Progenitor cell of endocrine pancreas (in vitro differentiated cells): ENCODE measurements at places on chromosomes 6 and 20. TPM values are rescaled to one million over a fixed set of nuclear protein-coding genes. Genes with fewer than 3 reads are reported as not detected.

- peaks cover 3% of the 10 kb centered on the region for H3K4me1 ChIP-seq
- no peaks in the 10 kb centered on the region for H3K27me3 ChIP-seq
- no peak overlapping the region for H3K27ac ChIP-seq
- no peak overlapping the region for H3K4me3 ChIP-seq
- DNase-seq: no peak
- no peaks in the 10 kb centered on the region for H3K36me3 ChIP-seq
Measured at GRCh38 chr20:8527998-8528723, 396.1 kb downstream of the PLCB1 start.

GRCh38 chr6:129684323-129684884 is 25.6 kb downstream of the ARHGAP18 start:
- peaks cover 10% of the 10 kb centered on the region for H3K36me3 ChIP-seq
- DNase-seq: no peak
- H3K27me3 ChIP-seq: no peaks in the 10 kb centered on the region
- peak overlapping the region; percentile 62 for H3K27ac ChIP-seq

DNA sequence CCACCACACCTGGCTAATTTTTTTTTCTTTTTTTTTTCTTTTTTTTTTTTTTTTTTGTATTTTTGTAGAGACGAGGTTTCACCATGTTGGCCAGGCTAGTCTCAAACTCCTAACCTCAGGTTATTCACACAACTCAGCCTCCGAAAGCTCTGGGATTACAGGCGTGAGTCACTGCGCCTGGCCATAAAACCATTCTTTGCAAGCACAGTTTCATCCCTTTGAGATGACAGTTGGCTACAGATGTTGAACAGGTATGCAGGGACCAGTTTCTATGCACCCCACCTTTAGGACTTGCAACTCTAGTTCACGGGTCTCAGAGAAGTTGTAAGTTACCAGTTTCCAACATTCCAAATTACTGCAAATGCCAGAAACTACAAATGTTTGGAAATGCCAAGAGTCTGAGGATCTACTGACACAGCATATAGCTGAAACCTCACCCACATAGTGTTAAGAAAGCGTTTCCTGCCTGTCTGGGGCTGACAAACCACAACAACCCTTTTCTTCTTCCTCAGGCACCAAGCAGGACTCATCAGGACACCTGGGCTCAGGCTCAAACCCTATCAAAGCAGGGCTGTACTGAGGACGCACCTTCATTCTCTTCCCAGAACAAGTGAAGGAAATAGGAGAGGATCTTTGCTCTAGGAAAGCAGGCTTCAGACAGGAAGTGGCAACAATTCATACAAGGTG is 22.9 kb downstream of the ARHGAP18 start:
- H3K4me1 ChIP-seq: peaks cover 49% of the 10 kb centered on the region
- no peak for DNase-seq
- no peak overlapping the region for H3K4me3 ChIP-seq
- peaks cover 8% of the 10 kb centered on the region for H3K36me3 ChIP-seq
- no peak overlapping the region for H3K27ac ChIP-seq
- H3K27me3 ChIP-seq: no peaks in the 10 kb centered on the region

DNA sequence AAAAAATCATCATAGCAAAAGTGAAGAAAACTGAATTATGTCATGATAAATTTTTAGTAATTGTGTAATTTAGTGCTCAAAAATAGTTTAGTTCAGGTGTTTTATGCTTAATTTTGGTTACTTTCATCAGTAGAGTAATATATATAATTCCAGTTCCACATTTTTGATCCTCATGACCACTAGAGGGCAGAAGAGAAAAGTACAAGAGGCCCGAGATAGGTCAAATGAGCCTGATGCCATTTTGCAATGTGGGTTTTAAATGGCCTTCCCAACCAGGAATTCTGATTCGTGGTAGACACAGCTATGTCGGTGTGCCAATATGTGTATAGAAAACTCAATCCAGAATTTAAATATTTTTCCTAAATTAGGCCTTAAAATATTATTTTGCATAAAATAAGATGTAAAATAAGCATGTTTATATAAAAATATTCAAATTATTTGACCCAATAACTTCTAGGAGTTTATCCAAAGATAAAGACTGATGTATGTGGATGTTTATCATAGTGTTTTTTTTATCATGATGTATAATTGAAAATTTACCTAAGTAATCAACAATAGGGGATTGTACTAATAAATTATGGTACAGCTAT is 159.7 kb upstream of the RPS6KA2 start:
- H3K36me3 ChIP-seq: no peaks in the 10 kb centered on the region
- H3K4me1 ChIP-seq: no peaks in the 10 kb centered on the region
- H3K4me3 ChIP-seq: no peak overlapping the region
- no peak overlapping the region for H3K27ac ChIP-seq
- no peak for DNase-seq

GRCh38 chr6:122530440-122531046 is 58.9 kb upstream of the SERINC1 start:
- no peaks in the 10 kb centered on the region for H3K4me1 ChIP-seq
- H3K36me3 ChIP-seq: peaks cover 16% of the 10 kb centered on the region
- DNase-seq: peak; percentile 39
- no peak overlapping the region for H3K27ac ChIP-seq
- no peak overlapping the region for H3K4me3 ChIP-seq
- no peaks in the 10 kb centered on the region for H3K27me3 ChIP-seq

DNA sequence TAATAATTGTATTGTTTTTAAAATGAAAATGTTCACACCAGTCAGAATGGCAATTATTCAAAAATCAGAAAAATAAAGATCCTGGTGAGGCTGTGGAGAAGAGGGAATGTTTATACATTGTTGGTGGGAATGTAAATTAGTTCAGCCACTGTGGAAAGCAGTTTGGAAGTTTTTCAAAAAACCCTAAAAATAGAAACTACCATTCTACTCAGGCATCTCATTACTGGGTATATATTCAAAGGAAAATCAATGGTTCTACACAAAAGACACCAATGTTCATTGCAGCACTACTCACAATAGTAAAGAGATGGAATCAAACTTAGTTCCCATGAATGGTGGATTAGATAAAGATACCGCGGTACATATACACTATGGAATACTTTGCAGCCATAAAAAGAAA is 461.5 kb upstream of the ADGRB3 start:
- DNase-seq: no peak
- H3K27me3 ChIP-seq: no peaks in the 10 kb centered on the region
- no peaks in the 10 kb centered on the region for H3K4me1 ChIP-seq
- H3K36me3 ChIP-seq: no peaks in the 10 kb centered on the region

- peaks cover 30% of the 10 kb centered on the region for H3K4me1 ChIP-seq
- no peak overlapping the region for H3K4me3 ChIP-seq
- no peaks in the 10 kb centered on the region for H3K27me3 ChIP-seq
- H3K36me3 ChIP-seq: no peaks in the 10 kb centered on the region
- no peak for DNase-seq
Measured at GRCh38 chr20:47354464-47354713, 2.1 kb downstream of the ZMYND8 start.

DNA sequence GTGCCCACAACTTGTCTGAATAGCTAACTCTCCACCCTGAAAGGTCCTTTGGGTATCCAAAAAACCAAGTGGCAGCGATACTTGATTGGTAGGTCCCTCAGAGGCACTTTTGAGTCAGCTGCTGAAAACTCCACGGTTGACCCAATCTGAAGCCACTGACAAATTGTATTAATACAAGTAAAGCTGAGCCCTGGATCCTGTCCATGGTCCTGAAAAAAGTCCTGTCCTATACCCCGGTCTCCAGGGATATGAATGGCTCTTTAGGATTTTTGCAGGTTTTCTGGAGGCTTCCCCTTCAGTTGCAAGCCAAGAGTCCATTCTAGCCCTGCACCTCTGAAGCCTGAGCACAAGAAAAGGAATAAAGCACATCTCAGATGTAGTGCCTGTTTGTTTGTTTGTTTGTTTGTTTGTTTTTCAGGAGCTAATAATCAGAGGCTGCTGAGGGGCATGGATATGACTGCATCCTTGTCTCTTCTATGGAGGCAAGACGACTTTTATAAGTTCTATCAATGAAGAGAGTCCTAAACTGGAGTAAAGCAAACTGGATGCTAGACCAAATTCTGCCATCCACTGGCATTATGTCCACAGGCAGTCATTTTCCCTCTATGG is 1.7 kb upstream of the SLC12A5 start:
- H3K27ac ChIP-seq: no peak overlapping the region
- peak; percentile 44 for DNase-seq
- no peak overlapping the region for H3K4me3 ChIP-seq
- H3K27me3 ChIP-seq: peaks cover 72% of the 10 kb centered on the region

GRCh38 chr6:24078200-24078599 is 47.8 kb upstream of the NRSN1 start:
- no peak overlapping the region for H3K27ac ChIP-seq
- H3K4me1 ChIP-seq: peaks cover 2% of the 10 kb centered on the region
- peaks cover 3% of the 10 kb centered on the region for H3K27me3 ChIP-seq
- DNase-seq: no peak
- H3K4me3 ChIP-seq: no peak overlapping the region
- H3K36me3 ChIP-seq: no peaks in the 10 kb centered on the region

- peak; percentile 24 for DNase-seq
- H3K27ac ChIP-seq: peak overlapping the region; percentile 96
- peaks cover 29% of the 10 kb centered on the region for H3K4me1 ChIP-seq
- no peaks in the 10 kb centered on the region for H3K27me3 ChIP-seq
- H3K4me3 ChIP-seq: peak overlapping the region; percentile 33
Measured at GRCh38 chr20:50216543-50217206, 26.0 kb downstream of the CEBPB start.

DNA sequence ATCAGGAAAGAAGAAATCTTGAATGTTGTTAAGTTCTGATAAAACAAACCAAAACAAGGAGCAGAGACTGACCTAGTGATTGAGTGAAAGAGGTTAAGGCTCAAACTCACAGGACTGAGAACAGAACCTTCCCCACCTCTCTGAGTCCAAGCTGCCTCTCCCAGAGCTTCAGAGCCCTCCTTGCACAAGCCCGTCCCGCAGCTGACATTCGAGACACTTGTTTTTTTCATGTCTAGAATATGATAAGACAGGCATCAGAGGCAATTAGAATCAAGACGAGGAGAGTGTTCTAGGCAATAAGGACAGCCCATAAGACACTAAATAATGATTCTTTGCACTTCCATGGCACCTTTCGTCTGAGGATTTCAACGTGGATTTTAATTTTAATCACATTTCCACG is 140.6 kb downstream of the PXDC1 start:
- H3K27ac ChIP-seq: no peak overlapping the region
- no peak overlapping the region for H3K4me3 ChIP-seq
- no peaks in the 10 kb centered on the region for H3K4me1 ChIP-seq
- no peaks in the 10 kb centered on the region for H3K36me3 ChIP-seq
- DNase-seq: no peak
- peaks cover 20% of the 10 kb centered on the region for H3K27me3 ChIP-seq

DNA sequence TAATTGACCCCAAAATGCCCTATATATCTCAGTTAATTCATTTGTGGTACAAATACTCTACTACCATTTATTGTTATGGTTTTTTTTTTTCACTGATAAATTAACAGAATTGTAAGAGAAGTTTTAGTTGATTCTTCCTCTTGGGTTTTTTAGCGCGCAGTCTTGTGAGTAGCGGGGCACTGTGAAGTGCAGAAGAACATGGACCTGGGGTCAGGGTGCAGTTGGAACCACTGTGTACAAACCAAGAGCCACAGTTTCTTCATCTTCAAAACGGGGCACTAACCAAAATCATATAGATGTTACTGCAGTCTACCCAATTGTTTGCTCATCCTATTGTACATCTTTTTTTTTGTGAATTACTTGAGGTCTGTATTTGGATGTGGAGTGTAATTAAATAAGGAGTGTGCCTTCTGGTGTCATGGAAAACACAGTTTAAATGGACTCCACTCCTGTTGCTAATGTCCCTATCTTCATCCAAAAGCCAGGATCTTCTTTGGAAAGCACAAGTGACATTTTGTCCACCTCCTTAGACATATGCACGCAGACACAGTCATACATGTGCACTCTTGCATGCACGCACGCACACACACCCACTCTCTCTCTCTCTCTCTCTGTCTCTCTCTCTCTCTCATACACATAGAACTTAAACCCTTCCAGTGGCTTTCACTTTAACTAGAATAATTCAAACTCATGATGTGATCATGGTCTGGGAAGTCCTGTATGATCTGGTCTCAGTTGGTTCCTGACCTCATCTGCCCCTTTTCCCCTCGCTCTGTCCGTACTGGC is 51.5 kb downstream of the AFDN start:
- H3K27me3 ChIP-seq: no peaks in the 10 kb centered on the region
- peaks cover 49% of the 10 kb centered on the region for H3K36me3 ChIP-seq
- peaks cover 3% of the 10 kb centered on the region for H3K4me1 ChIP-seq
- DNase-seq: no peak

- H3K27ac ChIP-seq: no peak overlapping the region
- peaks cover 20% of the 10 kb centered on the region for H3K27me3 ChIP-seq
- H3K36me3 ChIP-seq: no peaks in the 10 kb centered on the region
- no peak for DNase-seq
Measured at GRCh38 chr6:44646355-44646754, 258.8 kb downstream of the CDC5L start.

DNA sequence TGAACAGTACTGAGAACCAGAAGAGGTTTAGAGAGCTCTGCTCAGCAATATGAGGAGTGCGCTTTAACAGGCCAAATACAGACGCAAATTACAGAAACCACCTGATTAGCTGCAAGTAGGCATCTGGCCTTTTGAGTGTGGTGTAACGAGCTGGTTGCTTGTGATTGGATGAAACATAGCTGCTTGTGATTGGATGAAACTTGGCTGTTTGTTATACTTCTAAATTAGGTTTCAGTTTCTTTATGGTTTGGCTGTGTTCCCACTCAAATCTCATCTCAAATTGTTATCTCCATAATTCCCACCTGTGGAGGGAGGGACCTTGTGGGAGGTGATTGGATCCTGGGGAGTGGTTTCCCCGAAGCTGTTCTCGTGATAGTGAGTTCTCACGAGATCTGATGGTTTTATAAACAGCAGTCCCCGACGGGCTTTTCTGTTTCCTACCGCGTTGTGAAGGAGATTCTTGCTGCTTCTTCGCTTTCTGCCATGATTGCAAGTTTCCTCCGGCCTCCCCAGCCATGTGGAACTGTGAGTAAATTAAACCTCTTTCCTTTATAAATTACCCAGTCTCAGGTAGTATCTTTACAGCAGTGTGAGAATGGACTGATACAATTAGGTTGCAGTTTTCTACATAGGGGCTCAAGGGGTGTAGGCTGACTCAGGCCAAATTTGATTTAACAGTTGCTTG is 655.9 kb upstream of the MAN1A1 start:
- H3K36me3 ChIP-seq: no peaks in the 10 kb centered on the region
- H3K4me3 ChIP-seq: no peak overlapping the region
- no peak overlapping the region for H3K27ac ChIP-seq
- no peaks in the 10 kb centered on the region for H3K4me1 ChIP-seq

DNA sequence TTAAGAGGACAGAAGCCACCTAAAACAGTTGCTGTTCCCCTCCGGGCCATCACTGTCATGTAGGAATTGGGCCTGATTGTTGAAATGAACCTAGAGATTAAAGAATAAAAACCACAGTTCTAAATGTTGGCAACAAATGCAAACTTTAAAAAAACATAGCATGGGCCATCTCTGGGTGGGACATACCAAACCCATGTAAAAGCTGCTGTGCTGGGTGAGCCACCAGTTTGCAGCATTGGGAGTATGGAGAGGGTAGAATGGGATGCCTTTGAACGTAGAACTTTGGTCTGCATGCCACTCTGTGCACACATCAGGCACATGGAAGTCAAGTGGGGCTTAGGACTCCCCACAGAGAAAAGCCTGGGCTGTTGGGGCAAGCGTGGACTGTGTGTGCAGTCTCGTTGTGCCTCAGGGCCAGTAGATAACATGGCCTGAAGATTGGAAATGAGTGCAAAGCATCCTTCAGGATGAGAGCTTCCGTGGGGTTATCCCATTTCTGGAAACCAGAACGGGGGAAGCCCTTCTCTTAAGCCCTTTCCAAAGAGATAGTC is 28.1 kb downstream of the EPB41L1 start:
- H3K4me3 ChIP-seq: no peak overlapping the region
- H3K36me3 ChIP-seq: no peaks in the 10 kb centered on the region
- no peak overlapping the region for H3K27ac ChIP-seq
- no peaks in the 10 kb centered on the region for H3K27me3 ChIP-seq
- no peak for DNase-seq

Gene PROCR
- total RNA-seq: 0.51 and 0.55 TPM in 2 replicates

Gene HLA-DMB
- 1.1 and 1.8 TPM in 2 replicates for total RNA-seq

Gene HUS1B
- total RNA-seq: 0.67 and 1.3 TPM in 2 replicates

Gene PDYN
- total RNA-seq: not detected in 2 replicates

Gene SIRPD
- total RNA-seq: not detected in 2 replicates
